ENCODE measurements at places on chromosomes 1 and 21.
A peak's percentile ranks its signal among the peaks of the same experiment; 100 is the strongest.

- DNase-seq = no peak
Observed at GRCh38 chr1:1371364-1371745, 3.7 kb downstream of the AURKAIP1 start.

GRCh38 chr1:219639876-219640577 lies 27.1 kb upstream of the ZC3H11B start:
- no peak for DNase-seq

GRCh38 chr1:55363268-55363667 lies 148.1 kb upstream of the USP24 start:
- DNase-seq = no peak

GRCh38 chr1:220825819-220826551 lies 39.3 kb downstream of the MTARC1 start:
- DNase-seq = no peak

GRCh38 chr1:94553323-94553730 lies 11.8 kb upstream of the F3 start:
- DNase-seq = no peak

DNA sequence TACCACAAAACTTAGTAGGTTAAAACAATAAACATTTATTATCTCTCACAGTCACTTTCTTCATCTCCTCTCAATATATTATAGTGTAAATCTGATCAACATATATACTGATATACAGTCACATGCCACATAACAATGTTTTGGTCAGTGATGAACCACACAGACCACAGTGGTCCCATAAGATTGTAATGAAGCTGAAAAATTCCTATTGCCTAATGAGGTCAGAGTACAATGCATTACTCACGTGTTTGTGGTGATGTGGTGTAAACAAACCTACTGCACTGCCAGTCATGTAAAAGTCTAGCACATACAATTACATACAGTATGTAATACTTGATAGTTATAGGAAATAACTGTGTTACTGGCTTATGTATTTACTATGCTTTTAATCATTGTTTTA lies 30.1 kb downstream of the OLFML3 start:
- no peak for DNase-seq

GRCh38 chr21:32732544-32732943 lies 4.7 kb upstream of the SYNJ1 start:
- DNase-seq = no peak

DNA sequence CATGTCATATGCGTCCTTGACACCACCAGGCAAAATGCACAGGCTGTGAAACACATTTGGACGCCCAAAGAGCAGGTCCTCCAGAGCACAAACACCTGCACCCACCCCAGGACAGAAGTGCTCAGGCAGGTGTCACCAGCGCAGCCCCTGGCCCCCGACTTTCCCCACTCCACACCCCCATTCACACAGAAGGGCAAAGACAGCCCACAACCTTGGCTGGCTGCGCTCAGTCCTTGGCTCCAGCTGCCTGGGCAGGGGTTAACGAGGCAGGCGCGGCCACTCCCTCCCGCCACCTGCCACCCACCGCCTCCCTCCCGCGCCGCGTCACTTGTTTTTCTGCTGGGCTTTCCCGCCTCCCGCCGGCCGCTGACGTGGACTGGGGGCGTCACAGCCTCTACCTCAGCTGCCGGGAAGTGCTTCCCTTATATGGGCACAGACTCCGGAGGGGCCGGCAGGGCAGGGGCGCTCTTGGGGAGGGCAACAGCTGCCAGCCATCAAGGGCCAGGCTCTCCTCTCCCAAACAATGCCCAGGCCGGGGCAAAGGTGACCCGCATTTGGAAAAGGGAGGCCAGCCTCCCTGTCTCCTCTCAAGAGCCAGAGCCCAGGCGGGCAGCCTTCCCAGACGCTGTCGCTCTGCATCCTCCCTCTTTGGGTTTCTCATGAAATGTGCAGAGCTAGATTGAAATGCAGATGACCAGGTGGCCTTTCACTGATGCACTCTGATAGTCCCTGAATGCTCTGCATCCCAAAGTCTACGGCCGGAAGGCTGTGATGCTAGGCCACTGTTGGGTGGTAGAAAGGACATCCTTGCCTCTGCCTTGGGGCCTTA lies 14.8 kb upstream of the BTG2 start:
- DNase-seq = peak; percentile 98

DNA sequence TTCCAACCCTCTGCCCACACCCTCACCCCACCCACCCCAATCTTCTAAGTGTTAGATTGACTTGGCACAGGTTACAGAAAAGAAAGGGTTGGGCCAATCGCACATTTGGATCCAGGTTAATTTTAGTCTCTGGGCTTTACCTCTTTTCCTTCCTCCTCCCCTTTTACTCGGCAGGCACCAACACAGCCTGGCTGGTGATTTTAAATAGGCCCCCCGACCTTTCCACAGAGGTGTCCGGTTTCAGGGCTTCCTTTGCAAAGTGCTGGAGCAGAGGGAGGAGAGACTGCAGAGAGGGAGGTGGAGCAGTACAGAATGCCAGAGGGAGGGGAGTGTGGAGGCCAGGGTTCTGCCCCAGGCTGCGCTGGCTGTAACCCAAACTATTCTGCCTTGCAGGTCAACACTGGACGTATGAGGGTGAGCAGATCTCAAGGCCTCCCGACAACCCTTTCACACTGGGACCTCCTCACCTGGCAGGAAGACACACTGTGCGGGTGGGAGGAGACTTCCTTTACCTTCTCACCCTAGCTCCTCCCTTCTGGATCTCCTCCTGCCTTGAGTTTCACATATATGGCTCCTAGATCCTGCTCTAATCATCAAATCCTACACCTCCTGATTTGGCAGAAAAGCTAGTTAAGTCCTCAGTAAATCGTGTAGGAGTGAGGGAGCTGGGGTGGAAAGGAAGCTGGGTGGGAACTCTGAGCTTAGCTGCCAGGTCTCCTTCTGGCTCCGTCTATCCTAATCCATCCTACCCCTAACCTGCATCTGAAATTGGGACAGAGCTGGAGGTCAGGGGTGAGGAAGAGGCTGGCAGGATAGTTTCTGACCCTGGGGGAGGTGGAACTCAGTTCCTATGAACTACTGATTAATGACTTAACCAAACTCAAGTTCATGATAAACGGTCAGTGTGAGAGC lies 2.4 kb downstream of the CA14 start:
- DNase-seq = peak; percentile 67

- DNase-seq = no peak
Observed at GRCh38 chr1:157399343-157399983, 152.9 kb downstream of the FCRL5 start.

GRCh38 chr1:205258261-205258691 lies 30.5 kb downstream of the TMCC2 start:
- no peak for DNase-seq

DNA sequence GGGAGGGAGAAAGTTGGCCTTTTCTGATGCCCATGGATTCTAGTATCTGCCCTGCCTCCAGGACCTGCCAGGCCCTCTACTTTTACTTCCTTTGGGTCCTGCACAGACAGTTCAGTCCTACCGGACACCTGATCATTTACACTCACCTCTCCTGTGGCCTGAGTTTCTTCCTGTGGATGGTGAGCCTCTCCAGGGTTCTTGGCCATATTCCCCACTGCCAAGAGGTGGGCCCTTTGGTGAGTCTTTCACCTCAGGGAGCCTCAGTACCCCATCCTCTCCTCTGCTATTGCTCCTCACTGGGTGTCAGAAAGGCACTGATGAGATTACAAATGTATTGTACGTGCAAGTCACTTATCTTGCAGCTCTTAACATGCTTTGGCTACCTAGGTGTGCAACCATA lies 81.4 kb upstream of the ETV3 start:
- DNase-seq = no peak

DNA sequence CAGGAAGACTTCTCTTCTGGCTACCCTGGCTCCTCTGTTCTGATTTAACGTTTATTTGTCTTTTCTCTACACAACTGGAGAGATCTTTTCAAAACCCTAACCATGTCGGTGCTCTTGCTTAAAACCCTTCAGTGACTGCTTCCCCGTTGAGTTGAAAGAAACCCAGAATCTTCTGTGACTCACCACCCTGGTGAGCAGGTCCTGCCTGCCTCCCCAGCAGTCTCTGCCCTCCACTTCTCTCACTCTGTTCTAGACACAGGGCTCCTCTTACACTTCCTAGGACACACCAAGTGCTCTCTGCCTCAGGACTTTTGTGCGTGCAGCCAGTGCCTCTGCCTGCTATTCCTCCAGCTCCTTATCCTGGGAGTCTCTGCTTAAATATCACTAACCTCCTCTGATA lies 131.4 kb downstream of the IER5 start:
- no peak for DNase-seq

- no peak for DNase-seq
Observed at GRCh38 chr1:26288311-26288941, 8.5 kb downstream of the SH3BGRL3 start.

GRCh38 chr1:111971396-111971795 lies 18.1 kb downstream of the KCND3 start:
- no peak for DNase-seq

GRCh38 chr1:208209896-208210589 lies 34.1 kb downstream of the PLXNA2 start:
- no peak for DNase-seq

- no peak for DNase-seq
Observed at GRCh38 chr1:100304921-100305320, 38.9 kb downstream of the RTCA start.

DNA sequence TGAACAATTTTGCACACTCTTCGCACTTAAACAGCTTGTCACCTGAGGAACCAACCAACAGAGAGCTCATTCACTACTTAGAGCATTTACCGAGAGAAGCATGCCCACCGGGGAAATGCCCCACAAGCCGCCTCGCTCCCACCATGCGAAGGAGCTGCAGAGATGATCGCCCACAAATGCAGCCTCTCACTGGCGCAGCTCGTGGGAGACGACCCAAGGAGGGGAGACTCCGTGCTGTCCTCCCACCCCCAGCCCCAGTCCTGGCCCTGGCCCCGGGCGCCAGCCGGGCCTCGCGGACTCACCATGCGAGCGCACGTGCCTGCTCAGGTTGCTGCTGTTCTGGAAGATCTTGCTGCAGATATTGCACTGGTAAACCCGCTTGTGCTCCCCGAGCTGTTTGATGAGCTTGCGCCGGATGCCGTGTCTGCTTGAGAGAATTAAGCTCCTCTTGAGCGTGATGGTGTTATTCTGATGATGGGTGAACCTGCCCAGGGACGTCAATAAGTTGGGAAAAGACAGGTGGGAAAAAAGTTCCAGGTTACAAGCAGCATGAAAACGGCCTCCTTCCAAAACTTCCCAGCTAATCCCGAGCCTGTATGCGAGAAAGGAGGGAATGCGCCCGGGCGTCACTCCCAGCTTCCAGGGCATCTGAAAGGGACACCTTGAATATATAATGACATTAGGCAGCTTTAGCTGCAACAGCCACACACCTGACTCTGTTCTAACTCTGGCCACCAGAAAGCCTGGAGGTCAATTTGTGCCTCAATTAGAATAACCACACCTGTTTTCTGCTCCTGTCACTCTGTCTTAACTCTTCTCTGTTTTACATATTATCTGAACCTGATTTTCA lies 42.8 kb downstream of the PRDM15 start:
- DNase-seq = no peak

- DNase-seq = no peak
Observed at GRCh38 chr1:80064524-80064923, 1058.0 kb upstream of the ADGRL4 start.

- DNase-seq = no peak
Observed at GRCh38 chr1:166944186-166944967, 31.0 kb downstream of the ILDR2 start.

DNA sequence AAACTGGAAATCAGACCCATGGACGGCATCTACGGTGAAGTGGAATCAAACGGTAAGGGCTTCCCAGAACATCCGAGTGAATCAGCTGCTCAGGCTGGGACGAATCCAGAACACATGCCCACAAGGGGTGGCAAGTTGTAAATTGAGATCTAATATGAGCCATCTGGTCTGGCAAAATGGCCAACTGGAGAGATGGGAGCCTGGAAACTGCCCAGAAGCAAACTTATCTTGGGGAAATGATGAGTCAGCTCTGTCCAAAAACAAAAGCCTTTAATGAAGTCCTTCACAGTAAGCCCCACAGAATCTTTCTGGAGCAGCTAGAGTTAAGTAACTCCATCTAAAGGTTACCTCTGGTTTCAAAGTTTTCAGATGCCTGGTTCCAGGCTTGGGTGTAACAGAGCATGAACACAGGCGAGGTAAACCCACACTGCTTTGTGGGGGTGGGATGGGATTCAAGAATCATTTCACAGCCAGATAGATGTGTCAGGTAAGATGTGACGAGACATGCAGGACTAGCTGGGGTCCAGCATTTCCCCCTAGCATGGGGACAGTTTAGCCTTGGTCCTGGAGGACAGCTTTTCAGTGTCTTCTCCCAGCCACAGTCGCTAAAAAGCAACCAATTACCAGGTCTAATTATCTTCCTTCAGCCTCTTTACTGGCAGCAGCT lies 10.5 kb upstream of the SRP9 start:
- DNase-seq = no peak

DNA sequence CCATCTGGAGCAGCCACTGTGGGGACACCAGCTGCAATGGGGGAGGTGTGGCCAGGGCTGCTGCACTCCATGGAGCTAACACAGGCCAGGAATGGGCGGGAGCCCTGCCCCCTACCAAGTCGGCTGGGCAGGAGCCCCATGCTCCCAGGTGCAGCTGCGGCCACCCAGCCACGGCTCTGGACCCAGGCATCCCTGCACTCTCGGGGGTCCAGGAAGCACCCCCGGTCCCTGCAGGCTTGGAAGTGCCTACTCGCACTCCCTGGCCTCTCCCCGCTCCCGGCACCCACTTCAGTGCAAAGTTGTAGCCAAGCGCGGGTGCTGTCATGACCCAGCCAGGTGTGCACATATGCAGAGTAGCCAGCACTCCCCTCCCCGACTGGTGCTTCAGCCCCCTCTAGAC lies 91.8 kb downstream of the HLCS start:
- DNase-seq = no peak

All from DMS153 (cell line).